ENCODE measurements at places on chromosomes 5 and 9.

- no peak for DNase-seq
These were observed 143.8 kb upstream of the PPP1R26 start for GRCh38 chr9:135335691-135336181.

- no peak for DNase-seq
These were observed 61.3 kb upstream of the SPOCK1 start for GRCh38 chr5:137560420-137560819.

DNA sequence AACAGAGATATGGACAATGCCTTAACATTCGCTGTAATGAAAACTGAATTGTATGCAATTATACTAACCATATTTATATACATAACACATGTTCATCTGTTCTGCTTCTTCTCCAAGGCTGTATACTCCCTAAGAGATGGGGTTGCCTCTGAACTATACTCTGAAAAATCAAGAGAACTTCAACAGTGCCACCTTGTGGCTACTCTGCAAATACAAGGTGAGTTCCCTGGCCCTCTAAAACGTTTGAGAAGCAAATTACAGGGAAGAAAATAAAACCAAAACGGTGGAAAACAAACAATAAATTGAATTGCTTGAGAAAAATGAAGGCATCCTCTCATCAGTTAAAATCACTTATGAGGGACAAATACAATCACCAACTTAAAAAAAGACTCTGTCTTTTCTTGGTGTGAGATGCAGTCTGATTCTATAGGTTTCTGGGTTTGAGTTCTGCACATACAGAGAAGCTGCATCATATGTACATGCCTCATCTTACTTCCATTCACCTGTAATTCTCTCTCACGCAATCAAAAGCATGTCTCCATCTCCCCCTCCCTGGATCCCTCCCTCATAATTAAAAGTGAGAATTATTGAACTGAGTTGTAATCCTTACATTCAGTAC, 98.6 kb downstream of the FBXW11 start:
- DNase-seq, result peak; percentile 79

DNA sequence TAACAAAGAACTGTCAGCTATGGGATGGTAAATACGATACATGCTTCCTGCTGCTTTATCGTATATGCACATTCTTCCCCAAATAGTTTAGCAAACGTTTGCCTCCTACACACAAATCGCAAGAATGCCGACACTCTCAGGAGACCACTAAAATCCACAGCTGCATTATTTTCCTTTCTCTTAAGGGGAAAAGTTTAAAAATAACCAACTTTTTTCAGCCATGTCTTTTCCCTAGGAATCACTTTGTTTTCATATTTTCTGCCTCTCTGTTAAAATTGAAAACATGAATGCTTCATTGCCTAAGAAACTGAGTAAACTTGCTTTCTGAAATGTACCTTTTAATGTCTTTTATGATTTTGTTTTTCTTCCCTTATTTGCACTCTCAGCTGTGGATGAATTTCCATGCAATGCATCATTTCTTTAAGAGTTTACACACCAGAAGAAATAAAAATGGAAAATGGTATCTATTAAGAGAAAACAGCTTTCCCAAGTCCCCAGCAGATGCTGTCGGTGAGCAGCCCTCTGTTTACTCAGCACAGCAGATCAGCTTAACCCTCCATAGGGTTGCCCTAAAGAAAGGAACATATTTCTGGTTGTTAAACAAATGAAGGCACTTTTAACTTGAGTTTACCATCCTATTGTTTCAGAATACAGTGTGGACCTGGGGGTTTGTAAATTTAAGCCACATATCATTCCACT, 66.2 kb downstream of the IZUMO3 start:
- DNase-seq, result no peak

DNA sequence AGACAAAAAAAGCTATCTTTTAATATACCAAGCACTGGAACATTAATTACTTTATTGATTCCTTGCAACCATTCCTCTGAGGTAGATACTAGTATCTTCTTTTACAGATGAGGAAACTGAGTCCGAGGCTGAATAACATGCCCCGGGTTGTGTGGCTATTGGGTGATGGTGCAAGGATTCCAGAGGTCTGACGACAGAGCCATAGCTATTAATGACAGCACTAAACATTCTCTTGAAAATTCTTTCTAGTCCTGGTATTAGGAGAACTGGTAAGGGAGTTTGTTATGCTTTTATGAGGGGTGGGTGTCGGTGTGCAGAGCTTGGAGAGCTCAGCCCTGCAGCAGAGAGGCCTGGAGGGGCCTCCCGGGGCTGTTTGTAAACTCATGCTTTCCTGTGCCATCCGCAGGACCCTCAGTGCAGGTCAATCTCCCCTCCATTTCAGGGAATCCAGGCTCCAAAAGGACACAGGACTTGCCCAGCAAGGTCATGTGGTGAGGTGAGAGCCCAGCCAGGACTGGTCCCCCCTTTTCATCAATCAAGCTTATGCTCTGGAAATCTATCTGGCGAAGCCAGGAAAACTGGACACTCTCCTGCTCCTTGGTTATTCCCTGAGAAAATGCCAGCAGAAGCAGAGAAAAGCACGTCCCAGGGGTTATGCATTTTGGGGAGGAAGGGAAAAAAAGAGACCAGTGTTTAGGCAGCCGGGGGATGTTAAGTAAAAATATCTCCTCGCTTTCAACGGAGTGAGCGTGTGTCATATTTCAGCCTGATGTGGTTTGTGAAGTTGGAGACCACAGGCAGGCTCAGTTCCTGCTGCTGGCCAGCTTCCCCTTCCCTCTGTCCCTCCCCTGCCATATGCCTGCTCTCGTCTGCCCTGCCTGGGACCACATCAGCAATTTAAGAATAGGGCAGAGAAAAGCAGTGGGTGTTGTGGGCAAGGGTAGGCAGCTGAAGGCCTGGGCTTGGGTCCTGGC, 3.7 kb downstream of the GSN start:
- peak; percentile 85 for DNase-seq

GRCh38 chr9:83665580-83666200, 42.1 kb downstream of the UBQLN1 start:
- DNase-seq, result no peak

- DNase-seq, result no peak
These were observed 27.1 kb upstream of the PTGER4 start for GRCh38 chr5:40652441-40653220.

- DNase-seq, result no peak
These were observed 5.3 kb upstream of the GLRX start for GRCh38 chr5:95827892-95828246.

- no peak for DNase-seq
These were observed 22.9 kb upstream of the SYK start for GRCh38 chr9:90778746-90779145.

DNA sequence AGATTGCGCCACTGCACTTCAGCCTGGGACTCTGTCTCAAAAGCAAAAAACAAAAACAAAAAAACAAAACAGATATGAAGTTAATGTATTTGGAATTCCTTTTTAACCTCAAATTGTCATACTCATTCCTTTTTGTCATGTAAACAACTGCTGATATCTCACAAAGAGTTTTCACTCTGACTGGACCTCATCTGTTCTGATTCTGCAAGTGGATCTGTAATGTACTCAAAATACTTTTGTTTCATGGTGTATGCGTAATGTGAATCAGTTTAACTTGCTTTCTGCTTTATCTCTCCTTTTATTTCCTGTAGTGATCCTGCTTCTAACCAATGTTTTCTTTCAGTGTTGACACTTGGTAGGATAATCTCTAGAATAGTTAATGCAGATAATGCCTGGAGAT, 106.7 kb downstream of the FOCAD start:
- DNase-seq, result no peak

DNA sequence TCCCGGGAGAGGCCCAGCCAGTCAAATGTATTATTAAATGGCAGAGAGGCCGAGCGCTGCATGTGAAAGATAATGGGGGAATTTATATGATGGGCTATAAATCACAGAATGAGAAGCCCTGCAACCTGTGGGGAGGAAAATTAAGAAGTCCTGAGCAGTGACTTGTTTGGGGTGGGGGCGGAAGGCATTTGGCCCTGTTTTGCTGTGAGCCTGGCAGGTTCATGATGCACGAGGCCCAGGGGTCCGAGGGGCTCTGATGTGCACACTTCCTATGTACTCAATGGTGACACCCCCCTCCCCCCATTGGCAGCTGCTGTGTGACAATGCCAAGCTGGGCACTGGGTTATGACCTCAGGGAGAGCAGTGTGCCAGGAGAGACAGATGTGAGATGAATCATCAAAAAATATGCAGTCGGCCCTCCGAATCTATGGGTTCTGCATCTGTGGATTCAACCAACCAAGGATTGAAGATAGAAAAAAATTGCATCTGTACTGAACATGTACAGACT, 13.7 kb upstream of the DAB2IP start:
- peak; percentile 50 for DNase-seq

- DNase-seq, result no peak
These were observed 16.3 kb downstream of the AGGF1 start for GRCh38 chr5:77046416-77047073.

DNA sequence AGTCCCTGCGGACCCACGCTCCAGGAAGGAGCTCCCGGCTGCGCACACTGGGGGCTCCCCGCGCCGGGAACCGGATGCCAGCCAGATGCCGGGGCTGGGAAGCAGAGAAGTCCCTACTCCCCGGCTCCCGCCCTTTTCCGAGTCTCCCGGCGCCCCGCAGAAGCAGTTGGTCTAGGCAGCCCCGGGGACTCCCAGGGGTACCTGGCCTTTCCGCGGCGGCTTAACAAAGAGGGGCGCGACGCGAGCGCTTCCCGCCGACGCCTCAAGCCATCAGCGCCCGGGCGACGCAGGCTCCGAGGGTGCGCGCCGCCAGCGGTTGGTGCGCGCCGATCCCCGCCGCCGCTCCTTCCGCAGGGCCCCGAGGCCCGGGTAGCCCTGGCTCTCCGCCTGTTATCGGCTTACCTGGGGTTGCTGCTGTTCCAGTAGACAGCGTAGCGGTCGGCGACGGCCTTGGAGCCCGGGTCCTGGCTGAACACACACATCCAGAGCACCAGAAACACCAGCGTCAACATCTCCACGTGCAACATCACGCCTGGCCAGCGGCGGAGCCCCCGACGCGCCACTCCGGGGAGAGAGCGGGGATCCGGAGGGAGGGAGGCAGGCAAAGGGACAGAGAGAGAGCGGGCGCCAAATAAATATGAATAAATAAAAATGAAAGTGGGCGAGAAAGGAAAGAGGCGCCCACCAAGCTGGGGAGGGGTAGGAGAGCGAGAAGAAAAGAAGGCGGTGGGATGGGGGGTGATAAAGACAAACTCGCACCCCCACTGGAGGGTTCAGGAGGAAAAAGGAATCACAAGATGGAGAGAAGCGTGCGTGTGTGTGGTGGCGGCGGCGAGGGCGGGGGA, 428 bp downstream of the EFNA5 start:
- peak; percentile 66 for DNase-seq

DNA sequence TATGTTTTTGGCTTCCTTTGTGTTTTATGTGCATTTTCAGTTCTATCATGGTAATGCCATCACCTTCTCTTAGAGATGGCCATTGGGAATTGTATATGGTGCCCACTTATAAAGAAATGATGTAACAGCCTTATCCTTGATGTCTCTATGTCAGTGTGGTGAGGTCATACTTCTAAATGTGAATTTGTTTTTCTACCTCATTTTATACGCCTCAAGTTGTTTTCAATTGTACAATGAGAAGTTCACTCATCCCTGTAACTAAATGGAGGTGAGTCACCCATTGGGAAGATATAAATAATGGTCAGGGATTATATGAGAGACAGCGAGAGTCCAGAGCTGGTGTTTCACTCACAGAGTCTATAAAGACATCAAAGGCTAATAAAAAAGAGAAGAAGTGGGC, 402.4 kb downstream of the AGTPBP1 start:
- DNase-seq, result no peak

GRCh38 chr9:22416692-22417060, 29.9 kb upstream of the DMRTA1 start:
- DNase-seq, result no peak

- no peak for DNase-seq
These were observed 181.0 kb upstream of the GHR start for GRCh38 chr5:42242210-42242609.

GRCh38 chr9:107948601-107949000, 459.0 kb upstream of the KLF4 start:
- no peak for DNase-seq

- DNase-seq, result no peak
These were observed 6.7 kb upstream of the SOX30 start for GRCh38 chr5:157658893-157659292.

DNA sequence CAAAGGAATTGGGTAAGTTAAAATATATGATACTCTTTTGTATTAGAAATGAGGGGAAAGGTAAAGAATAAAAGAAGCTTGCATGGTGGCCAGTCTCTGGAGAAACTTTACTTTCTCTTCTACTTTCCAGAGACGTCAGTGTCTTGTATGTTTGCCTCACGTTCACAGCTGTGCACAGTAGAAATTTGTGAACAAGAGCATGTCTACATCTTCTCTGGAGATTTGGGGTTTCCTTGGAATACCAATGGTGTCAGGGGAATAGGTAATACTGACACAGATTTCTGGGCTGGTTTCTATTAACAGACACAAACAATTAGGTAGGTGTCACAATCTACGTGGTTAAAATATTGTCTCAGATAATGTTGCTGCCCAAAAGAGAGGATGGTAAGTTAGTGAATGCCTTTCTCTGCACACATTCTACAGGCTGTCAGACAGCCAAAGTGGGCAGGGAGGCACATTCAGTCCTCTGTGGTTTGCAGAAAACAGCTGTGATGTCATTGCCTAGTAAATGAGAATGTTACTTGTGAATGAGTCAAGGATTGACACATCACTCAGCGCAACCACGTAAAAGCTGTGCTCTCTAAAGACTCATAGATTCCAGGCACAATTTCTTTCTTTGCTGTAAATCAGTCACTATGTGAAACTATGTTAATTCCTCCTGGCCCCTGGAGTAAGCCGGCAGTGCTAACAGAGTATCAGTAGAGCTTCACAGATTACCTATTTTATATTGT, 397.1 kb downstream of the MAN2A1 start:
- DNase-seq, result peak; percentile 85

GRCh38 chr9:18405240-18405639, 68.7 kb upstream of the ADAMTSL1 start:
- DNase-seq, result no peak

DNA sequence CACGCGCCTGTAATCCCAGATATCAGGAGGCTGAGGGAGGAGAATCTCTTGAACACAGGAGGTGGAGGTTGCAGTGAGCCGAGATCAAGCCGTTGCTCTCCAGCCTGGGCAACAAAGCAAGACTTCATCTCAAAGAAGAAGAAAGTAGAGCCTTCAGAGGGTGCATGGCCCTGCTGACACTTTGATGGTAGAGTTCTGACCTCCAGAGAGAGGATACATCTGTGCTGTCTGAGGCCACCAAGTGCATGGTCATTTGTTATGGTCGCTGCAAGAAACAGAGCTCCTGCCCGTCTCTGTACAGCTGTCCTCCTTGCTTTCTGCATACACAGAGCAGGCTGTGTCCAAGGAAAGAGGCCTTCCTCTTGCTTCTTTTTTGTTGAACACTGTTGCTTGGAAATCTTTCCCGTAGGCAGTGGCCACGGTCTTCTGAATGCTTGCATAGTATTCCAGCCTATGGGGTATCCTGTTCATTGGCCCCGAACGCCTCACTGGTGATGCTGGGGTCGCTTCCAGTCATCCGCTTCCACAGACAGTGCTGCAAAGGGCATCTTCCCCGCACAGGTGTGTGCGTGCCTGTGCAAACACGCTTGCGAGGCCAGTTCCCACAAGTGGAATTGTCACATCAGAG, 36.8 kb upstream of the UNC5A start:
- no peak for DNase-seq

- no peak for DNase-seq
These were observed 24.9 kb upstream of the ELAVL2 start for GRCh38 chr9:23850690-23851629.

GRCh38 chr5:53327811-53328334, 152.6 kb upstream of the FST start:
- DNase-seq, result no peak

- no peak for DNase-seq
These were observed 20.6 kb upstream of the ANGPTL2 start for GRCh38 chr9:127142931-127143464.

GRCh38 chr5:504326-505154, 19.7 kb downstream of the SLC9A3 start:
- no peak for DNase-seq

Data from cardiac muscle cell (in vitro differentiated cells and primary cell).